ENCODE measurements at places on chromosomes 6 and 20.

DNA sequence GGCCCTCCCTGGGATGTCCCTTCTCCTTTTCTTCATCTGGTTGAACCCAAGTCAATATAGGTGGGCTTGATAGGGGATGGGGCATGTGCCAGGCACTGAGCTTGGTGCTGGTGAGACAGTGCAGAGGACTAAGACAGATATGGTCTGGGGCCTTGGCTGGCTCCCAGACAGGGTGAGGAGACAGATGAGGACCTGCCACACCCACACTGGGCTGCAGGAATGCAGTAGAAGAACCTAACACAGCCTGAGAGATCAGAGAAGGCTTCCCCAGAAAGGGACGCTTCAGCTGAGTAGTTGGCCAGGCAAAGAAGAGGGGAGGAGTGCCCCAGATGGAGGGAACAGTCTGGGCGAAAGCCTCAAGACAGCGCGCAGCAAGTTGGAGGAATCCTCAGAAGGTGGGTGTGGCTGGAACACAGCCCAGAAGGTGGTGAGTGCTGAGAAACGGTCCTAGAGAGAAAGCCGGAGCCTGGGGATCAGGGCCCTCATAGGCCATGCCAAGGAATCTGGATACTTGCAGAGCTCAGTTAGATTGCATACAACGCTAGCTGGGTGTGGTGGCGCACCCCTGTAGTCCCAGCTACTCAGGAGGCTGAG lies 26.4 kb downstream of the CD40 start:
- DNase-seq, result no peak

DNA sequence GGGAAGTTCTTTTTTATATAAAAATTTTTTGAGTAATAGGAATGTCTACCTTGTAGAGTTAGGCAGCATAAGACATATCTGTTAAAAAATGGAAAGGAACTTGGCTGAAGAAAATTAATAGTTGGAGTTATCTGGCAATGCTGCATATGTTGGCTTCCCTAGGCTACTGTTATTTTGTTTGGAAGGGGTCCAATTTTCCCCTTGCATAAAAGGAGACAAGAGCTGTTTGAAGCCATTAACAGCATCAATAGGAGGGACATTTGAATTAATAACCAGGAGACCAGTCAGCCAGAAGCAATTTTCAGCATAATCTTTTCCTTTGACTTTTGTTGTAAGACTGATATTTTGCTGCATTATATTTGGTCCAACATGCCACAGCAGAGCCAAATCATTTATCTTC lies 80.9 kb upstream of the TAB2 start:
- DNase-seq, result no peak

- DNase-seq, result no peak
These were observed 44.8 kb downstream of the AGPAT4 start for GRCh38 chr6:161228921-161229591.

GRCh38 chr20:62920039-62920645 lies 6.2 kb downstream of the DIDO1 start:
- DNase-seq, result no peak

GRCh38 chr20:14632906-14633305 lies 295.5 kb upstream of the FLRT3 start:
- DNase-seq, result no peak
